Progenitor cell of endocrine pancreas (in vitro differentiated cells): ENCODE measurements at places on chromosomes 16 and 17.

DNA sequence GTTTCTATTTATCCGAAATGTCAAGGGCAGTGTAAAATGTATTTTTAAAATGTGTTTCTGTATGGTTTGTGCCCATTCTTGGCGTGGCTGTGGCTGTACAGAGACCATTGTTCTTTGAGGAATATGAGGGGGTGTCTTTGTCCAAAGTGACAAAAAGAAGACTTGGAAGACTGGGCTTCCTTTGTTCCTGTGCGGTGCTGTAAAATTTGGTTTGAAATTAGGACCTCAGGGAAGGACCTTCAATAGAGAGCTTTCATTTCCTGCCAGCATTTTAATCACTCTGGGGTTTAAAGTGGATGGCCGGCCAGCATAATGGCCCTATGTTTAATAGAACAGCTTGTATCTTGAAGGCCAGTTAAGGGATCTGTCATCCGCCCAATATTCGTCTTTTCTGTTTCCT is 190.1 kb upstream of the TBX2 start:
- no peak for DNase-seq

GRCh38 chr16:55915096-55915827 is 40.1 kb upstream of the CES5A start:
- no peak for DNase-seq

- DNase-seq = no peak
These were observed 54.4 kb upstream of the LGALS9 start for GRCh38 chr17:27576477-27577083.

- no peak for DNase-seq
These were observed 26.6 kb upstream of the NLRP1 start for GRCh38 chr17:5610956-5611355.

DNA sequence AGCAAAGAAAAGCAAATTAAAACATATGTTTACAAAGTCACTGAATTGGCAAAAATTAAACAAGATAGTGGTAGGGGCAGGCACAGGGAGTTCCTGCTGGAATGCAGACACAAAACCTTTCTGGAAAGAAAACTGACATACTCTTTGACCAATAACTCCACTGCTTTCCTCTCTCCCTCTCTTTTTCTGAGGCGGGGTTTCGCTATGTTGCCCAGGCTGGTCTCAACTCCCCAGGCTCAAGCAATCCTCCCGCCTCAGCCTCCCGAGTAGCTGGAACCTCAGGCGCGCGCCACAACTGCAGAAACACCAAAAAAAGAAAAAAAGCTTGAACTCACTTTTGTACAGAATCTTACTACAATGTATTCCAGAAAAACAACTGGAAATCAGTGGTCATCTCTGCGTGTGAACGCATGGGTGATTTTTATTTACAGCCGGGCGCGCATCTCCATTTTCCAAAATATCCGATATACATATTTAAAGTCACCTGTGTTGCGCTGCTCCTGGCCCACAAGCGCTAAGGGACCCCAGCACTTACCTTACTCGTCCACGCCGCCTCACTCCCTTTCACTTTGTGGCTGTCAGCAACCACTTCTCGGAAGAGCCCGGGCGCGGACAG is 480 bp downstream of the TXNL4B start:
- DNase-seq = no peak

DNA sequence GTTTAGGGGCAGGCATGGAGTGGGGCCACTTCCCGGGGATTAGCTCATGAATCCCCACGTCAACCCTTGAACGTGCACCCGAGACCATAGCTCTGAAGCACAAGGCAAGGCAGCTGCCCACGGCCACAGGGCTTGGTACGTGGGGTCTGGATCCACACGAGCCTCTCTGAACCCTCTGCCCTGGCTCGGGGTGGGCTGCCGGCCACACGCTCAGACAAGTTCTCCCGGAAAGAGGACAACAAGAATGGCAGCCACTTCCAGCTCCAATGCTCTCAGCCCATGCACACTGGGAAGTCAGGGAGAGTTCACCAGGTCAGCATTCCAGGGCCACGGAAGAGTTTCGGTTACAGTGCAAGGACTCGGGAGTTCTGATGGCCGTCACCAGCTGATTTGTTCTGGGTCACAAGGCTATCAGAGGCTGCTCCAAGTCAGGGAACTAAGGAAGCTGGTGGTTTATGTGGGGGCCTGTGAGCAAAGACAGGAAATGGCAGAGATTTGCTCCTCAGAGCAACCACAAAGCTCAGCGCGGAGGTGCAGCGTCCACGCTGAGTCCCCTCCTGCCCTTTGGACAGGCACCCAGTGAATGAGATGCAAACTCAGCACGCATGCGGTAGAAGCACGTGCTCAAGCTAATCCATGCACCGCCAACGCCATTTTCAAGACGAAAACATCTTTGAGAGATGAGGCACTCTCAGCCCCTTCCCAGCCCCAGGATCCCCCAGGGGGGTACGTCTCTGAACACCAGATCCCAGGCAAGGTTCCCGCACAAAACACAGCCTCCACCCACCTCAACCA is 356.4 kb downstream of the FOXL1 start:
- DNase-seq = no peak

DNA sequence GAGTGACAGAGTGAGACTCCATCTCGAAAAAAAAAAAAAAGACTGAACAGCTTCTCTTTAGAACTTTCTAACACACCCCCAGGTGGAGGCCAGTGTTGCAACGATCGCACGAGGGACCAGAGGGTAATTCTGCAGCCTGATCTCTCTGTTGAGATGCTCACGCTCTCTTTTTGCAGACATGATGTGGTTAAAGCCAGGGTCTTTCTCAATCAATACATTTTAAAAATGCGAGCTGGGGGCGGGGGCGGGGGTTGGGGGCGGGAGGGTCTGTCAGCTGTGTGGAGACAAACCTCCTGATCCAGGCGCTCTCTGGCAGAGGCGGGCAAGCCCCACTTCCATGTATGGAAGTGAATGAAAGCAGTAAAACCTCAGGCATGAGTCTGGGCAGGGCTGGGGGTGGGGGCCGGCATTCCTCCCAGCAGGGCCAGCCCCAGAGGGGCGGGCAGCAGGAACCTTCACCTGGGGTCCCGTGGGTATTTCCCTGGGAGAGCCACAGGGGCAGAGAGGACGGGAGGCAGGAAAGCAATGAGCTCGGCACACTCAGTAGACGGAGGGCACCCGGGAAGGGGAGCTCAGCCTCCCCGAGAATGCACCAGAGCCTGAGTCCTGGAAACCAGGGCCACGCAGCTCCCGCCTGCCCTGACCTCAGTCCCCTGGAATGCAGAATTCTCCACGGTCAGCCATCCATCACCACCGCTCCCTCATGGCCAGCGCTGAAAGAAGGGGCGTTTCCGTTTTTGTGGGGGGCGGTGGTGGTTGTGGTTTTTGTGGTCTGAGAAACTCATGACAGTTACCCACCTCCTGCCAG is 28.0 kb downstream of the NXN start:
- DNase-seq = peak; percentile 56

- no peak for DNase-seq
These were observed 27.9 kb upstream of the LRRC37A3 start for GRCh38 chr17:64947152-64947551.

- no peak for DNase-seq
These were observed 51.6 kb upstream of the ETV4 start for GRCh38 chr17:43597624-43598356.

GRCh38 chr17:82528484-82529265 is 9.1 kb downstream of the FOXK2 start:
- DNase-seq = no peak

- DNase-seq = no peak
These were observed 30.1 kb upstream of the NF1 start for GRCh38 chr17:31064707-31065106.

GRCh38 chr17:30299000-30299399 is 7.3 kb upstream of the BLMH start:
- no peak for DNase-seq

- no peak for DNase-seq
These were observed 5.1 kb upstream of the KIFC3 start for GRCh38 chr16:57807252-57807967.

- no peak for DNase-seq
These were observed 75.2 kb upstream of the CIBAR2 start for GRCh38 chr16:85187447-85187846.

- no peak for DNase-seq
These were observed 3.3 kb downstream of the ASPHD1 start for GRCh38 chr16:29903590-29903989.

DNA sequence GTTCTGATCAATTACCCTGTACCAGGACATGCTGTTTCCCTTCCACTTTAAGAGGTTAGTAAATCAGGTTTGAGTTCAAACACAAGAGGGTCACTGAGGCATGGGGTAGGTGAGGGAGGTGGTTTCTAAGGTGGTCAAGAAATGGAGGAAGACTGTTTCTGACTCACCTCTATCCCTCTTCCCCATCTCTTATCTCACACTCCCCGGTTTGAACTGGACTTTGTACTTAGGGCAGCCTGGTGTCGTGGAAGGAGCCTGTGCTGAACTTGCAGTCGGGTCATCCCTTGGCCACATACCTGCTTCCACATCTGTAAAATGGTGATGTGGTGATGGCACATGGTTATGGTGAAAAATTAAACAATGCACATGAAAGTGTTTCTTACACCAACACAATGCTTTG is 17.2 kb upstream of the TMEM98 start:
- DNase-seq = no peak

GRCh38 chr17:29007860-29008455 is 2.1 kb upstream of the SEZ6 start:
- DNase-seq = no peak

DNA sequence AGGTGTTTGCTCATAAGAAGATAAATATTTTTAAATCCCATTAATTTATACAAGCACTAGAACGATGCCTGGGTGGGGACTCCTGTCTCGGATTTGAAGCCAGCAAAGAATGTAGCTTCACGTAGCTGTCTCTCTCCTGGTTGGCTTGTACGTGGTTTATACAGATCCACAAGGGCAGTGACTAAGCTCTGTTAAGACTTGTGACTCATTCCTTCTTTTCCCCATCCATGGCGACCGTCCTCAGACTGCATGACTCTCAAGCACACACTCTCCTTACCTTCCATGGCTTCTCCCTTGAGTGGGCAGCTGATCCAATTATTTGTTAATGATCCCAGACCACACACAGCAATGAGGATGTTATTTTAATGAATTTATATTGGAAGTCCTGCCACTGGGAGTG is 679.7 kb upstream of the SOX9 start:
- DNase-seq = no peak

GRCh38 chr17:15432807-15433611 is 34.4 kb downstream of the CDRT4 start:
- no peak for DNase-seq

DNA sequence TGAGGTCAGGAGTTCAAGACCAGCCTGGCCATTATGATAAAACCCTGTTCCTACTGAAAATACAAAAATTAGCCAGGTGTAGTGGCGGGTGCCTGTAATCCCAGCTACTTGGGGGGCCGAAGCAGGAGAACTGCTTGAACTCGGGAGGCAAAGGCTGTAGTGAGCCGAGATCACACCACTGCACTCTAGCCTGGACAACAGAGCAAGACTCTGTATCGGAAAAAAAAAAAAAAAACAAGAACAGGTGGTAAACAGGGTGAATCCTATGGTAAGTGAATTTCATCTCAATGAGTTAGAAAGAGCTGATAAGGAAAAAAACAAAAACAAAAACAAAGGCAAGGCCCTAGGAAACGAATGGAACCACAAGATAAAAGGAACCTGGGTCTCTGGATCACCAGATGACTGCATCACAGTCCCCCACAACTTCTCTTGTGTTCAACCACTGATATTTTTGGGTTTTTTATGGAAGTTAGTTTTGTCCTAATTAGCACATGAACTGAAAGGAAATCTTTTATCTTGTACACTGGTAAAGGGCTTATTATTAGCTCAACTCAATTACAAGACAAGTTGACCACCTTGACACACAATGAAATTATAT is 21.0 kb downstream of the GLG1 start:
- DNase-seq = no peak

- no peak for DNase-seq
These were observed 45.2 kb upstream of the MAP3K14 start for GRCh38 chr17:45361976-45362375.

GRCh38 chr17:82018989-82019689 is 3.5 kb downstream of the CENPX start:
- DNase-seq = no peak

- DNase-seq = no peak
These were observed 15.6 kb downstream of the WSCD1 start for GRCh38 chr17:6085812-6086211.
